ENCODE measurements at places on chromosomes 7 and 10.

DNA sequence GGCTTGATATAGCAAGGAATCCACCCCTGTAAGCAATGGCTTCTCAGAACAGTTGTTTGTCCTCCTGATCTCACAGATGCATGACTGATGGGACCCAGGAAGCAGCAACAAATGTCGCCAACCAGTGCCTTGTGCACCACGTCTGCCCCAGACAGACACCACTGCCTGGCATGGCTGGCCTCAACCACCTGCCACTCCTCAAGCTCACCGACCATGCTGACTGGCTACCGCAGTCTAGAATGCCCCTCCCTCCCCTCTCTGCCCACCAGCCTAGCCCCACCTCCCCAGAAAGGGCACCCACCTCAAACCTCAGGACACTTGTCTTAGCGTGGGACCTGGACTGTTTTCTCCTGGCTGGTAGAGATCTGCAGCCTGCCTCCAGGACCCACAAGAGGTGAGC is 24.0 kb downstream of the LRRC20 start:
- DNase-seq: no peak

GRCh38 chr10:129410688-129411392 is 56.2 kb upstream of the MGMT start:
- no peak for DNase-seq

DNA sequence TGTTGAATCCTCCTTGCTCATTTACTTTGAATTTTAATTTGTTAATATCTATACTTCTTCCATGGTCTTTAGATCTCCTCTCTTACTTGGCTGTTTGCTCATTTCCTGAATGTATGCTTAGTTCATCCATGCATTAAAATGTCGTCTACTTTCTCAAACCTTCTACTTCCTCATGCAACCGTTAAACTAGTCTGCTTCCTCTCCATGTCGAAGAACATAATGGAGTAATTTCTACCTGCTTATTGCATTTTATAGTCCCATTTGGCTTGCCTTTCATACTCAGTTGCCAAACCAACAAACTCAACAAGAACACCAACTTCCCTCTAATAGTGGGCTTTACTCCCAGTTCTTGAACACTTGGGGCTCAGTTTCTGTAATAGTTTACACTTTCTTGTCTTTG is 43.8 kb upstream of the SEMA3D start:
- DNase-seq: no peak

DNA sequence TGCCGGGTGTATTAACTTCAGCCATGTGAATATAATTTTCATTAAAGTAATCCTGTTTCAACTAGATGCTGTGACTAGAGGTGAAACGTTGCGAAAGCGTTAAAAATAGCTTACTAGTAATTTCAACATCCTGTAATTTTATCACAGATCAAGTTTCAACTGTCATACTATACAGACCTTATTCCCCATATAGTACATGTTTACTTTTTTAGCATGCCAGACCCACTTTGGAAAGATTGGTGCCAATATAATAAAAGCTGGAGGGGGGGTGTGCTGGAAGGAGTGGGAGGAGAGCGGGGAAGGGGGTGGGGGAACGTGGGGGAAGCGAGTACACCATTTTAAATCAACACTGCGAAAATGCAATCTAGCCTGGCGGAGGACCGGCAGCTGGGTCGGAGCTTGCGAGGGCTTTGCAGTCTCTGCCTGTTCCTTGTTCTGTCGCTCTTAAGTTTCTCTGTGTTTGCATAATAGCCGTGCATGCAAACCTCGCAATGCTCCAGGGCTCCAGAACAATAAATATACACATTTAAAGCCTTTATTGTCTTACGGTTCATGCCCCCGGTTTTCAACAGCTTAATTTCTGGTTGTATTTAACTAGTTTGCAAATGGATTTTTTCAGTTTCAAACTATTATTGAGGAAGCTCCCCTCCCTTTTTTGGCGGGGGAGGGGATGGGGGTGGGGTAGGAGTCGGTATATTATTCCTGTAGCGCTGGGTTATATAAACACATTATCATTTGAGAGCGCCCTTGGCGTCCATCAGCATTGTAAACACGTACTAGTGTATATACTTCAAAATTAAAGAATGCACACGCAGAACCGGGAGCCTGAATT is 1.3 kb upstream of the ARID5B start:
- DNase-seq: peak; percentile 69

GRCh38 chr7:38681882-38682281 is 50.7 kb upstream of the AMPH start:
- DNase-seq: no peak

- no peak for DNase-seq
These were observed 64.6 kb upstream of the COL13A1 start for GRCh38 chr10:69736886-69737641.

GRCh38 chr10:33005322-33006301 is 47.6 kb upstream of the ITGB1 start:
- peak; percentile 88 for DNase-seq

DNA sequence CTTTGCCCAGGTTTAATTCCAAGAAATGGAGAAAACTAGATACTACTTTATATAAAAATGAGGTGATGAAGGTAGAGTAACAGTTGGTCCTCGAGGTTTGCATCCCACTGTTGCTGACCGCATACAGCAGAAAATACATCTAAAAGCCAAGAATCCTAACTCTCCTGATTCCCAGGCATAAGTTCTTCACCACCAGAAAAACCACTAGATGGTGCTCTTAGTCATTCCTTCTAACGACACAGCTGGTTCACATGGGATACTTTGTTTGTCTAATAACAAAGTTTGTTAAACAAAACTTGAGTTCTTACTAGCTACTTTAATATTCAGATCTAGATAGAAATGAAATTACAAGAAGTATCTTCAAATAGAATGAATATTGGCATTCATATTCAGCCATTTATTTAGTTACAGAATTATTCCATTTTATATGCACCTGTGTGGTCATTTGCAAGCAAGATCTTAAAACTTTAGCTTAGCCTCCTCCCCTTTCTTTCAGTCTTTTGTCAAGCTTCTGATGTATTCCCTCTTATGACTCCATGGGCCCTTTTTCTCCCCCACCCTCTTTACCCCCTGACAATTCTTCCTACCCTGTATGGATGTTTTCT is 54.1 kb upstream of the CYP26C1 start:
- DNase-seq: no peak

DNA sequence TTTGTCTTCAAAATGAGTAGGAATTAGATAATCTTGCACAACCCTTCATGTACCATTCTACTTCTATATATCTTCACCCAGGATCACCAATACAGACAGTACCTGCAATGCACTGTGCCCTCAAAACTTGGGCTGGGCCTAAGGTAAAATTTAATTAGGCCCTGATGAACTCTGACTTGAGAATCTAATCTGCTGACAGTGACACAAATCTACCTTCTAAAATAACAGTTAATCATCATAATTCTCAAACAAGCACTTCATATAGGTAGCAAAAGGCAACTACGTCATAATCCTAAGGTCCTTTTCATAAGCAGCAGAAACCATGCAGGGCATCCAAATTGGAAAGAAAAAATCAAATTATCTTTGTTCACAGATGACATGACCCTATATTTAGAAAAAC is 4.1 kb downstream of the ZNF25 start:
- no peak for DNase-seq

DNA sequence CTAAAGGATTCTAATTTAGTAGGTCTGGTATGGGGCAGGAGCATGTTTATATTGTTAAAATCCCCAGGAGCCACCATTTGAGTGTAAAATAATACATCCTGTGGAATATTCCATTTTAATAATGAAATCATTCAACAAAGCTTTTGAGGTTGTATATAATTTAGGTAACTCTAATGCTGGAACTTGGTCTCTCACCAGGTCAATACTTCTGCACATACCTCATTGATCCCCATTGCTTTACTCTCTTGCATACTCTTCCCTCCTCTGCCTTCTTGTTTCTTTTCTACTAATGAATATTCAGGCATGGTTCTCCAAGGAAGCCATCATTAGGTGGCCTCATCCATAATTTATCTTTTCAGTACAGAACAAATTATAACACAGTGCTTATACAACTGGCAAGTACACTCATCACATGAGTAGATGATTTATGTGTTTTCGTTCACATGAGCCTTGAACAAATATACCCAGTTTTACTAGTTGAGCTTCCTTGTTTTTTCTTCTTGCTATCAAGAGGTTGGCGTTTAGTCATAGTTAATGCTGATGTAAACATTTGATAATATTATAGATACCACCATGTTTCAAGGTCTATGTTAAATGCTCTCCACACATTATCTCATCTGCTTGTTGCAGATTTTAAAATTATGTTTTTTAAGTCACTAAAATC is 7.2 kb downstream of the PALS2 start:
- no peak for DNase-seq

DNA sequence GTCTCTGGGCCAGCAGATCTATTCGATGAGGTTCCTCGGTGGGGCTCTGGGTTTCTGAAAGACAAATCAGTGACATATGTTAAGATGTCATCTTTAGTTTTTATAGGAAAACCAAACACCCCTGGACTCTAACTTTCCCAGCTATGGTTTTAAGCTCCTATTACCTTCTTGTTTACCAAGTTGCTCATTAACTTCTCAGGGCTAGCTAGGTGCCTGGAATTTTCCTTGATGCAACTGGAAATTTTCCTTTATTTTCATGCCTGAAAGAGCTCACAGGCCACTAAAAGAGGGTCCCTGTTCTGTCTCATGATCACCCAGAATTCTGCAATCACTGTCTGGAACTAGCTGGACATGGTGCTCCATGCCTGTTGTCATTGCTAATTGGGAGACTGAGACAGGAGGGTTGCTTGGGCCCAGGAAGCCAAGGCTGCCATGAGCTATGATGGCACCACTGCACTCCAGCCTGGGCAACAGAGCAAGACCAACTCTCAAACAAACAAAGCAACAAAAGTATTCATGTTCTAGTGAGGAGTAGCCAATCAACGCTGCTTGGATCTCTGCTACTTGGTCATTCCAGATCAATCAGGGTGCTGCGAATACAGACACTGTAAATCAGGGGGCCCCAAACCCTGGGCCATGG is 1173.5 kb upstream of the AUTS2 start:
- DNase-seq: no peak

- no peak for DNase-seq
These were observed 762.0 kb downstream of the SORCS1 start for GRCh38 chr10:106402458-106402857.

GRCh38 chr7:82789883-82790609 is 346.5 kb upstream of the CACNA2D1 start:
- DNase-seq: no peak

GRCh38 chr7:26729150-26729775 is 135.1 kb downstream of the SKAP2 start:
- DNase-seq: no peak

DNA sequence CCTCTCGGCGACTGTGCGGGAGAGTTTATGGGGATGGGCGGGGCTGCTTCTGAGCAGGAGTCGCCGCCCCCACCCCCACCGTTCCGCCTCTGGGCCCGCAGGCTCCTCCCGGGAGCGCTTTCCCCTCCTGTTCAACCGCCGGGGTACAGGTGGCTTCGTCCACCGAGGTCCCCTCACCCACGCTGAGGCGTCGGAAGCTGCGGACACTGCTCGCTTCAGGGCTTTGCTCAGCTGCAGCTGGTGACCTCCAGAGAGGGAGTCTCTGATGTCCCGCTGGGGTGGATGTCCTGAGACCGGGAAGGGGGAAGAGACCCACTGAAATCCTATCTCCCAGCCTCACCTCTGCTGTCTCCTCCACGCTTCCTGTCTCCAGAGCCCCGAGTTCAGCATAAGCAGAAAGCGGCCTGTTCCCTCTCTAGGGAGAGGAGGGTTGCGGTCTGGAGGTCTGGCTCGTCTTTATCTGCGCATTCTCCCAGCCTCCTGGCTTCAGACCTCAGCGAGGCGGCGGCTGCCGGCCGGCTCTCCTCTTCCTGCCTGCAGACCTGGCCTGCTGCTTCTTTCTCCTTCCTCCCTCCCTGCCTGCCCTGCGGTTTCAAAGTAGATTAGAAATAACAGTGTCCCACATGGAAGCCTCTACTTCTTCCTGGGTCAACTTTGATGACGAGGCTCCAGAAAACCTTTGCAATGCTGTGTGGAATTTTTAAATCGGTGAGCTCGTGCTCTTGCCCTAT is 1.8 kb downstream of the CYP2E1 start:
- no peak for DNase-seq

- DNase-seq: peak; percentile 46
These were observed 302.7 kb downstream of the RPS24 start for GRCh38 chr10:78336402-78336791.

GRCh38 chr7:102981451-102981850 is 68.7 kb downstream of the LRRC17 start:
- DNase-seq: no peak

DNA sequence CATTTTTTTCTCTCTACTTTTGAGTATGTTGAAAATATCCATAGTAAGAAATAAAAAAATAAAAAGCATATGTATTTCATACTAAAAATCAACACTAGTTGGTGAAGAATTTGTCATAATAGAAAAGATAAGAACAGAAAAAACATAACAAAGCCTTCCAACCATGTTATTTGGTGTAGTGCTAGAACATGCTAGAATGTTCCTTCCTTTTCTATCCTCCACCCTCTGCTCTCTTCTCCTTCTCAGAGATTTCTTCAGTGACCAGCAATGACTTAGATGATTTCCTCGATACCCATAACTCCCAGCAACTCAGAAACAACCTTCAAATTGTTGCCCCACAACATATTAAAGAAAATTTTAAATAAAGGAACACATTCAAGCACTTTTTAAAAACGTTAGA is 2.6 kb downstream of the ZC3HAV1 start:
- no peak for DNase-seq

DNA sequence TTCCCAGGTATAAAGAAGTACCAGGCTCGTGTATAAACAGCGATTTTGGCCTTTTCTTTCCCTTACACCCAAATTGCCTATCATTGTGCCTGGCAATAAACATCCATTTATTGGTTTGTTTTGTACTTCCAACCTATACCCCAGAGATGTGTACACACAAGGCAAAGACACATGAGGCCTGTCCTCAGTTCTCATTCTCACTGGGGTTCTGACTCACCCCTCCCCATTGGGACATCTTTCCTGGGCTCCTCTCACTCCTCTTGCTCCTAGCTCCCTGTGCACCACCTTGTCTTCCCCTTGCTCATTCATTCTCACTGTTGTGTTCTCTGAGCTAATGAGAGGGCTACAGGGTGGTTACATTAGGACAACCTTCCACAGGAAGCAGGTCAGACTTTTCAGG is 240.7 kb downstream of the ANK3 start:
- no peak for DNase-seq

DNA sequence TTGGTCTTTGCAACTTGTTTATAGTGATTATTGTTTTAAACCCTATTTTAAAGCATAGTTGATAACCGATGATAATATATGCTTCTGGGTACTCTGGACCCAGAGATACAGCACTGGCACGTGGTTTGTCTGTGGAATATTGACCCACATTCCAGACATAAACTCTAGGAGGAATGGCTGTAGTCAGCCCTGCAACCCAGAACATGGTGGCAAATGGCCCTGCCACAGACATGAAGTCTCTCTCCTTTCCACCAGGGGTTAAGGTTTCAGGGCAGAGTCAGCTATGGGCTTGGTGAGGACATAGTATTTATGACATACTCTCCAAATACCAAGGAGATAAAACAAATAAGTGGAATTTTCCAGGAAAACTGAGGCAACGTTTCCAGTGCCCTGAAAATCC is 83.6 kb downstream of the NAMPT start:
- DNase-seq: no peak

- no peak for DNase-seq
These were observed 176.0 kb downstream of the ARID5B start for GRCh38 chr10:62077330-62078015.

GRCh38 chr7:116672596-116673456 is 830 bp downstream of the MET start:
- DNase-seq: no peak
